GM12878 (cell line): ENCODE measurements at places on chromosomes 2 and 18. TPM values are rescaled to one million over a fixed set of nuclear protein-coding genes. Genes with fewer than 3 reads are reported as not detected.
A peak's percentile ranks its signal among the peaks of the same experiment; 100 is the strongest.

DNA sequence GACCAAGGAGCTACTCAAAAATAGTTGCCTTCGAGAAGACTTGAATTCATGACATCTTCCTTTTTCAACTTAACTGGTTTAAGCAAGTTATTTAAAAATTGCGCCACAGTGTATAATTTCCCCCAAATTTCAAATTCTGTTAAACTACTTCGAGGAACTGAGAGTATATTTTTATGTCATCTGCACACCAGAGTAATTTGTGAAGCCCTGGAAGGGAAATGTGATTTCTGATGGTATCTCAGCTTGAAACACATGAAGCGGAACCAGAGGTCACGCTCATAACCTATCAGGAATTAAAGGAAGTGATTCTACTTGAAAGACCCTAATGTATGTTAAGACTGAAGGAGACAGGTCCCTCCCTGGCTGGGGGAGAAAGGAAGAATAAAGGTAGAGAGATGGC, 33.9 kb upstream of the DARS1 start:
- peak; percentile 40 for DNase-seq

DNA sequence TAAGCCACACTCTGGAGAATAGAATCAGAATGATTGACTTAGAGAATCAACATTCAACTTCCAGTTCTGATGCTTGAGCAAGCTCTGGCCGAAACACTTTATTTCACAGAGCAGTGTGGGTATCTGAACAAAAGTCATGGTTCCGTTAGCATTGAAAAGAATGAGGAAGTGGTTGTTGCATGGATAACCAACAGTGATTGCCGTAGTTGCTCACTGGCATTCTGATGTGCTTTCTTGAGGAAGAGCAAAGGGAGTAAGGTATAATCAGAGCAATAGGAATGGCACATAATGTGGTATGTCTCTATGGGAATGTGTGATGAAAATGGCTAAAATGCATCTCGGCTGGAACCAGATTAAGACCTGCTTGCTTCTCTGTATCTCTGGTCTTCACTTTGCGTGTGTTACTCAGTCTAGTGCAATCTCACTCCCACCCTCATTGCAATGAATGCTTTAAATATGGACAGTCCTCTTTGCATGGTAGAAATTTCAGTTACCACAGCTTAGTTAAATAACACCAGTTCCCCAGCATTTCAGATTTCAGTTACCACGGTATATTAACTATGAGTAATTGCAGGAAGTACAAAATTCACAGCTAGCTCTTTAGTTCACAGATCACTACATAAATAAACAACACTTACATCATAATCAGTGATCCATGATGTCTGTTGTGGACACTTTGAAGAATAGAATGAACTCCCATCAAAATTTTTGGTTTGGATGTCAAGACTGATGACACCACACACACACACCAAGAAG, 7.8 kb upstream of the RAB12 start:
- peak; percentile 87 for DNase-seq

GRCh38 chr2:188937228-188938220, 36.6 kb upstream of the COL3A1 start:
- no peak for DNase-seq

The ZSWIM2 gene
- total RNA-seq, result not detected in 2 replicates

DNA sequence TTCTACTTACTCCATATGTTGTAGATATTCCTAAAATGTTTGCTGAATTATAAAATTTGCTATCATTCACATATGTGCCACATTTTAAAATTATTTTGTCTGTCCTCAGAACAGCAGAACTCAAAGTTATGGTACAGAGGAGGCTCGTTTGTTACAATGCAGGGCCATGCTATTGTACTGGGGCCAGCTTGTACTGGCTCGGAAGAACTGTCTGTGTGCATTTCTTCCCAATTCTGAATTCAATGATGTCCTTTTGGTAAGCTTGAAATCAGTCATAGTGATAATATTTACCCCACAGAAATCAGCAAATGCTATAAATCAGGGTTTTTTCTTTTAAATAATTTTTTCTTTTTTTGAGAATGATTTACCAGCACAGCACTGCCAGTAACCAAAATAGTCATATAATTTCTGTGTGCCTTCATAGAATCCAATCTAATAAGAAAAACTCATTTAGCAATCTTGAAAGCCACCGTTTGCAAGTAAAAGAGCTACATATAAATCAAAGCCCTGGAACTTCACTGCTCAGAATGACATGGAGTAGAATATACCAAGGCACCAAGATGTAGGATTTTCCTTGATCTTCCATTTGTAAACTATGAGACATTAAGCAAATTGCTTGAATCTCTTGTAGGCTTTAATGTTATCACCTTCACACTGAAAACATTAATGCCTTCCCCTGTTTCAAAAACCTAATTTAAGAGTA, 90.7 kb upstream of the EPHA4 start:
- DNase-seq, result no peak

The RIT2 gene
- not detected in 2 replicates for total RNA-seq

DNA sequence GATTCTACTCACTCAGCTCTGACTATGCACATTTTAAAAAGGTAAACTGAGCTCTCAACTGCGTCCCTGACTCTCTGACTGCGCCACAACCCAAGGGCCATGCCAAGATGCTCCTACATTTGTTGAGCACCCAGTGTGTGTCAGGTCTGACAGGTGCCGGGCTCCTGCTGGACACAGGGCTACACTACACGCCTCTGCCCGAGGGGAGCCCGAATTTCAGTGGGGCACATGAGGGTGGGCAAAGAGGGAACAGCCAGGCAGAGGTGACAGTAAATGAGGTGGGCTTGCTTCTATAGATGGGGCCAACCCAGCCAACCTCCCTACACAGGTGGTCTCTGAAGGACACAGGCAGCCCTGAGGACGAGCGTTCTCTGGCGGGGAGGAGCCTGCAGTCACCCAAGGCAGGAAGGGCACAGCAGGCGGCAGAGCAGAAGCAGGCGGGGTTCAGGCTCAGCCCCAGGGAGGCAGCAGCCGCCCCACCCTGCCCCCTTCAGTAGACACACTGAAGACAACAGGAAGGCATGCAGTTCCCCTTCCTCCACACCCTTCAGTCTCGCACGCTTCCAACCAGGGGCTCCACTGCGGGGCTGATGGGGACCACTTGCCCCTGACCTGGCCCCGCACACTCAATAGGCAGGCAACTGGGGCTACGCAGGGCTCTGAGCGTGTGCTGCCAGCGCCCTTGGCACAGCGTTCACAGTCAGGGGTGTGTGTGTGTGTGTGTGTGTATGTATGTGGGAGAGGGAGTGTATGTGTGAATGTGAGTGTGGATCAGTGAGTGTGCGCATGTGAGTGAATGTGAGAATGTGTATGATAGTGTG, 98.4 kb downstream of the UXS1 start:
- DNase-seq, result no peak

- DNase-seq, result no peak
These were observed 263.5 kb downstream of the HDAC4 start for GRCh38 chr2:239137165-239137897.

- DNase-seq, result no peak
These were observed 415.8 kb upstream of the ZEB2 start for GRCh38 chr2:144935736-144936135.

DNA sequence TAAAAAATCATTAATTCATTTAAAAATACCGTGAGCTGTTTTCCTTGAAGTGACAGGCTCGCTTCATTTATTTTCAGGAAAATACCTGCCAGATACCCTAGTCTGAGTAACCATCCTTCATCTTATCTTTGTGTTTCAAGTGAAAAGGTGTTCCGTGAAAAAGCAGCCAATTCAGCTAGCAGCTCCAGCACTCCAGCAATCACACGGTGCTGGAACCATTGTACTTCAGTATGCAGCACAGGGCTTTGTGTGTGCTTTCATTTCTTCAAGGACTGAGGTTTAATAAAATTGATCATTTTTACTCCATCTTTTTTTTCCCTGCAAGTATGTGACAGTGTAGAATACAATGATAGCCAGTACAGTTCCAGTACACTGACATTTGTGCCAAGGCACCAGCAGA, 39.1 kb upstream of the PGAP1 start:
- no peak for DNase-seq

DNA sequence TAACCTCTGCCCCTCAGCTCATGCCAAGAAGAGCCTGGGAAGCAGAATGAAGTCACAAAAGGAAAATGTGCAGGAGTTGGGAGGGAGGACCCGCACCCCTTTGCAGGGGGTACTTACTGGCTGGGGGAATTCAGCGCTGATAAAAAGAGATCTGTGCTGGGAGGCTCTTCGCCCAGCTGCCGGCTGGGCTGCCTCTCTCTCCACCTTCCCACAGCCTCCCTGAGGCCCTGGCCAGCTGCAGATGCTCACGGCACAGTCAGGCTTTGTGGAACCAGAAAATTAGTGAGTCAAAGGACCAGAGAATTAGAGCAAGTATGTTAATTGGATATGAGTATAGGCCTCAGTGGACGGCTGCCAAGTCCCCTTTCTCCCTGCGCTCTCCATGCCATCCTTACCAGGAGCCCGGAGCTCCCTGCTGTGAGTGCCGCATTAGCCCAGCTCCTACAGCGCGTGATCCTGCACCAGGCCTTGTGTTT, 181.7 kb upstream of the SH3BP4 start:
- DNase-seq, result no peak

The LONRF2 gene
- 0.03 and 0.08 TPM in 2 replicates for total RNA-seq

DNA sequence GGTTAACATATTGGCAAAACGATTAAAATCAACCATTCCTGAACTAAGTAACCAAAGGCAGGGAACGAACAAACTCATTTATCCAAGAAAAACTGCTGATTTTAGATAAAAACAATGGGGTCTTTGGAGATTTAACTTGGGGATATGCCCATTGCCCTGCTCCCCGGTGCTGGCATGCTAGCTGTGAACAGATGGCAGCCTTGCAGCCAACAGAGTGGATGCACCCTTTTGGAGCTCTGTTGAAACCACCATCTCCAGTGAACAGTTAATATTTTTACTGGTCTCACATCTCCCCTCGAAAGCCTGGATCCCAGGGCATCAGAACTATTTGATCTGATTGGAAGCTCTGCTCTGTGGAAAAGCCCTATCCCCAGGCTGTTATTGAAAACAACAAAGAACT, 303.1 kb downstream of the TGIF1 start:
- DNase-seq, result no peak

The EFEMP1 gene
- 0.24 and 0.33 TPM in 2 replicates for total RNA-seq

The STARD6 gene
- total RNA-seq, result 0.33 TPM in 1 of 2 replicates, not detected in the other

- no peak for DNase-seq
These were observed at the start of gene NPPC for GRCh38 chr2:231926180-231926741. Gene NPPC, minus strand, starts transcription at chr2:231926396. Its CDS starts 147 bp downstream, at chr2:231926249.

The ANO7 gene
- total RNA-seq, result 0.88 and 1.4 TPM in 2 replicates

DNA sequence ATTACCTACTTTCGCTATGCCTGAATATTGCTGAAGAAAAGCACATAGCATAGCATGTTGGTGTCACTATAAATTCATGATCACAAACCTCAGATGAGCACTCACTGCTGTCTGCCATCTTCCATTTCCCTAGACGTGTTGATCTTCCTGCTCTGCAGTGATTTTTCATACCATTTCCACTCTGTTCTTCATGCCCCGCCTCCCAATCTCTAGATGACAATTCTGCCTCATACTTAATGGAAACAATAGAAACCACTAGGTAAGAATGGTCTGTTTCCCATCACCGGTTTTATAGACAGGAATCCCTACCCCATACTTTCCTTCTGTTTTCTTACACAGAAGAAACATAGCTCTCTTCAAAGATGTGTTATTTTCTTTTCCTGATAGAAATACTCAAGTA, 63.8 kb downstream of the PIK3C3 start:
- DNase-seq, result no peak

DNA sequence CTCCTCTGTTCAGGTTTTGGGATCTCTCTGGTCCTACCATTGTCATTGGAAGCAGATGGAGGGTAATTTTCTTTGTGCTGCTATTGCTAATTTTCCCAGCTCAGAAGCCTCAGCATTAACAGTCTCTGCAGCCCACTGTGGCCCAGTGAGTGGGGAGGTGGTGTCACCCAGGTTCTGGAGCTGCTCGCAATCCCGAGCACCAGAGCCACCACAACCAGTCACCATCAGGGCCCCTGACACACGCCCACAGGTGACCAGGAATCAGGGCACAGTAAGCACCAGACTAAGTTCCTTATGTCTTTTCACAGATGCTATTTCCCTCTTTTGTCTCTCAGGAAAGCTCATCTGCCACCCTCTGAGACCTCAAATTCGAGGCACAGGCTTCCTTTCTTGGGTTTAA, 87.9 kb downstream of the SEPTIN10 start:
- no peak for DNase-seq

The LAMA1 gene
- 0.13 TPM in 2 replicates for total RNA-seq

The IL1A gene
- total RNA-seq, result 6.1 and 6.6 TPM in 2 replicates

DNA sequence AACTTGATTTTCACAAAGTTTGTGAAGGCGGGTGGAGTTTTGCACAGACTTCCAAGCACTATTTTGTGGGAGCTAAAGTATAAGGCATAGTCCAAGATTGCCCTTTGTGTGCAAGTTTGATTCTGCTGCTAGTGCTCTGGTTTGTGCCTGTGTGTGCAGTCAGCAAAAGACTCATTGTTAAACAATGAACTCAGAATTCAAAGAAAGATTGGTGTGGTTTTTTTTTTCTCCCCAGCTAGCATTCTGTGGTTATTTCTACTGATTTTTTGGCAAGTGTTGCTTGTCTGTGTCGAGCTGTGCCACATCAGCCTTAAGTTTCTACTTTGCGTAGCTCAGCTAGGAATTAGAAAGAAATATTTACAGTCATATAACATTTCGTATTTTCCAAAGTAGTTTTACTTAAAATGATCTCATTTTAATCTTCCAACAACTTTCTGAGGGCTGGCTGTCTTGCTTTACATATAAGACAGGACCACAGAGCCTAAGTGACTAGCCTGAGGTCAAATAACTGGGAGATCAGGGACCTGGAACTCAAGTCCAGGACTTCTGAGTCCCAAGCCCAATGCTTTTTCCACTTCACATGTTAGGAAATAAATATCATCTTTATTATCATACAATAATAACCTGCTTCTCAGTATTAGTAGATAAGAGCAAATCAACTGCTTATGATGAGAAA, 69.8 kb downstream of the BABAM2 start:
- no peak for DNase-seq

DNA sequence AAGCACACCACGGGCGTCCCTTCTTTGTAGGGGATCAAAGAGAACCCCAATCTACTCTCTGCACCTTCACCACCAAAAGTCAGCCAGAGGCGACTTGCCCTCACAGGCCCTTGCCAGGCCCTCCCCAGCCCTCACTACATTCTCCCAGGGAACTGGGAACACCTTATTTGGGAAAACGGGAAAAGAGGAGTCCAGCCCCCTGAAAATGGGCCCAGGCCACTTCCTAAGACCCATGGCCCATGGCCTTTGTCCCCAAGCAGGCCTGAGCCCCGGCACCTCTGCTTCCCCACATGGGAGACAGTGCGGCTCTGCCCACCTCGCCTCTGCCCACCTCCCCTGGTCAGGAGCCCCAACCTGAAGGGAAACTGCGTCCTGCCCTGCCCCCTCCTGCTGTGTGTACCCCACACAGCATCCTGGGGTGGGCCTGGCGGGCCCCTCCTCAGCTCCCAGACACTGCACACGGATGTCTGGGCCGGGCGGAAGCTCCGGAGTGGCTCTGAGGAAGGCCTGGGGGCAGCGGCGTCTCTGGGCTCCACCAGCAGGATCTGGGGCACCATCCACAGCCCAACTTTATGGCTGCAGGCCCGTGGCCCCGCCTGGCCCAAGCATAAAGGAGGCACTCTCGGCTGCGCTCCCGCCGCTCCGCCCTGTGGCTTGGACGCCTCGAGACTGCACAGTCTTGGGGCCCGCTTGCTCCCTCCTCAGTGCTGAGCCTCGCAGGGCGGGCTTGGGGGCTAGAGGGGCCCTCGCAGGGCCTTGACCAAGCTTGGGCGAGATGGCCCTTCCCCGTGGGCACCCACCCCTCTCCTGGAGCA, 70.3 kb upstream of the GPC1 start:
- DNase-seq, result no peak

- no peak for DNase-seq
These were observed at the start of gene UGT1A1 for GRCh38 chr2:233760043-233760442. Gene UGT1A1, plus strand, starts transcription at chr2:233760270. Its CDS starts 18 bp downstream, at chr2:233760288.

- DNase-seq, result no peak
These were observed 390.4 kb upstream of the RGPD4 start for GRCh38 chr2:107436281-107436680.
